Activated T-helper 2 cell treated with anti-CD3 and anti-CD28 coated beads, Interferon-gamma antibody, Interleukin-2, Interleukin-4, amounts not matched to agents 10 μg/mL and 5 μg/mL and 100 μg/mL, durations not matched to agents 14 hours and 24 hours and 36 hours (primary cell): ENCODE measurements at places on chromosomes 4 and X. TPM values are rescaled to one million over a fixed set of nuclear protein-coding genes. Genes with fewer than 3 reads are reported as not detected.

DNA sequence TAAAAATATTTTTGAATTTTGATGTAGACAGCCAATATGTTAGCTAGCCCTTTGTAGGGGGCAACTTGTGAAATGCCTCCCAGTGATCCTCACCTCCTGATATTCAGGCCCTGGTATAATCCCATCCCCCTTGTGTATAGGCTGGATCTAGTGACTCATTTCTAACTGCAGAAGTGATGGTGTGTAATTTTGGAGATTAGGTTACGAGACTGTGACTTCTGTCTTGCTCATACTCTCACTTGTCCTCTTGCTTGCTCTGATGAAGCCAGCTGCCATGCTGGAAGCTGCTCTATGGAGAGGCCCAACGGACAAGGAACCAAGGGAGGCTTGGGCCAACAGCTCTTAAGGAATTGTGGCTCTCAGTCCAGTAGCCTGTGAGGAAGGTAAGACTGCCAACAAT lies 61.7 kb downstream of the GPR82 start:
- H3K36me3 ChIP-seq = peaks cover 13% of the 10 kb centered on the region
- no peak for DNase-seq
- no peaks in the 10 kb centered on the region for H3K4me1 ChIP-seq
- H3K27me3 ChIP-seq = no peaks in the 10 kb centered on the region
- H3K4me3 ChIP-seq = no peak overlapping the region
- no peak overlapping the region for H3K27ac ChIP-seq

DNA sequence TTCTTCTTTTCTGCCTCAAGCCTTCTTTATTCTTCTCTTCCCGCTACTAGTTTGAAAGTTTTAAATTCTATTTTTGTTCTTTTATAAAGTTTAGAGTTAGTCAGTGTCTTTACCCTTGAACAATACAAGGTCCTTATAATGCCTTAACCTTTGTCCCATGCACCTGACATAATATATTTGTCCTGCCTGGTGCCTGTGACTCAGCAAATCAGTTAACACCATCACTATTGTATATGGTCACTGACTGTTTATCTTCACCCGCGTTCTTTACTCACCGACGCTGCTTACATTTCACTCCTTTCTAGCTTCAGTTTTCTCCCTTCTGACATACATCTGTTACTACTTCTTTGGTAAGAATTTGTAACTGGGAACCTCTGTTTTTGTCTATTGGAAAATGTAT lies 5.7 kb downstream of the SMIM20 start:
- H3K4me1 ChIP-seq = peaks cover 14% of the 10 kb centered on the region
- H3K27me3 ChIP-seq = no peaks in the 10 kb centered on the region
- no peak overlapping the region for H3K27ac ChIP-seq
- H3K4me3 ChIP-seq = no peak overlapping the region
- H3K36me3 ChIP-seq = peaks cover 17% of the 10 kb centered on the region

GRCh38 chrX:71629467-71629866 lies 11.2 kb upstream of the CXCR3 start:
- DNase-seq = no peak
- H3K27me3 ChIP-seq = no peaks in the 10 kb centered on the region
- H3K36me3 ChIP-seq = no peaks in the 10 kb centered on the region
- H3K4me1 ChIP-seq = peaks cover 5% of the 10 kb centered on the region

The GIMD1 gene
- total RNA-seq = not detected in 2 replicates

The CD38 gene
- total RNA-seq = 75.3 and 87.1 TPM in 2 replicates

GRCh38 chrX:14899607-14900006 lies 26.4 kb downstream of the MOSPD2 start:
- H3K27ac ChIP-seq = peak overlapping the region; percentile 70
- H3K4me3 ChIP-seq = no peak overlapping the region
- DNase-seq = no peak
- peaks cover 4% of the 10 kb centered on the region for H3K4me1 ChIP-seq
- peaks cover 52% of the 10 kb centered on the region for H3K36me3 ChIP-seq

The CCDC158 gene
- total RNA-seq = not detected in 2 replicates

The GAGE12D gene
- not detected in 2 replicates for total RNA-seq

DNA sequence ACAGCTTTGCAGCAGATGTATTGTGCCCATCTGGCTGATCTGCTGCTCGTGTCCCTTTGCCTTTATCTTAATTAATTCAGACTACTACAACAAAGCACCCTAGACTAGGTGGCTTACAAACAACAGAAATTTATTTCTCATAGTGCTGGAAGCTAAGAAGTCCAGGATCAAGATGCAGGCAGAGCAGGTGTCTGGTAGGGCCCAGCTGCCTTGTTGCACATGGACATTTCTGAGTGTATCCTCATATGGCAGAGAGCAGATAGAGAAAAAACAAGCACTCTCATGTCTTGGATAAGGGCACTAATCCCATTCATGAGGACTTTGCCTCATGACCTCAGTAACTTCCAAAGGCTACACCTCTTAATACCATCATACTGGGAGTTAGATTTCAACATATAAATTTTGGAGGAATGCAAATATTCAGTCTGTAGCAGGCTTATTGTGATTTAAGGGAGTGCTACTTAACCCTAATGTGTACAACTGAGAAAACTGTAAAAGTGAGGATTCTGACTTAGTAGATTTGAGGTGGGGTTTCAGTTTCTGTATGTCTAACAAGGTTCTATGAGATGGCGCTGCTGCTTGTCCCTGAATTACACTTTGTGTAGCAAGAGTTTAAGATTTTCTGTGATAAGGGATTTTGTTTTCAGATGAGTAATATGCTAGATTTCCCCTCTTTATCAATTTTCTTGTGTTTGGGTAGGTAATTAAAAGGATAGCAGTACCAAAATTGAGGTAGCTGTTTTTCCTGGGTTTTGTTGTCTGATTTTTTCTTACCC lies 473.2 kb upstream of the TECRL start:
- no peak overlapping the region for H3K4me3 ChIP-seq
- peaks cover 2% of the 10 kb centered on the region for H3K36me3 ChIP-seq
- peaks cover 2% of the 10 kb centered on the region for H3K27me3 ChIP-seq
- H3K4me1 ChIP-seq = peaks cover 24% of the 10 kb centered on the region
- DNase-seq = no peak

DNA sequence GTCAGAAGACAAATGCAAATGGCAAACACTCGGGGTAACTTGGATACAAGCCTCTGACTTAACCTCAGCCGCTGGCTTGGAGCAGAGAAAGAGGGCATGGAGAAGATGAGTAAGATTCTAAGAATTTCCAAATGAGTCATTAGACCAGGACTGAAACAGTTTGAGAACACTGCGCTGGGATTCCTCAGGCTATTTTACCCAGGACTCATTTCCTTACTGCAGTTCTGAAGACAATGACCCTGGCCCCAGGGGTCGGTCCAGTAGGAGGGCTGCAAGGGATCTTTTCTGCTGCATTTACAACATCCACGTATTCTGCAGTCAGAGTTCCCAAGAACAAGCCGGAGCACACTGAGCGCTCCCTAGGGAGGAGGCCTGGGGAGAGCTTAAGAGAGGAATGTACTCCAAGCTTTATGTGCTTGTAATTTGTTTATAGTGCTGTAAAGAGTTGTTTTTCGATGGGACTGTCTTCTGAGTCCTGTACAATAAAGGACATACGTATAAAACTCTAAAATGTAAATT lies 27.3 kb upstream of the SORBS2 start:
- H3K4me1 ChIP-seq = no peaks in the 10 kb centered on the region
- no peaks in the 10 kb centered on the region for H3K36me3 ChIP-seq
- H3K27me3 ChIP-seq = no peaks in the 10 kb centered on the region
- no peak overlapping the region for H3K4me3 ChIP-seq

GRCh38 chr4:174332741-174333493 lies 49.2 kb downstream of the CEP44 start:
- no peaks in the 10 kb centered on the region for H3K36me3 ChIP-seq
- DNase-seq = no peak
- no peak overlapping the region for H3K4me3 ChIP-seq
- no peaks in the 10 kb centered on the region for H3K4me1 ChIP-seq
- no peak overlapping the region for H3K27ac ChIP-seq
- H3K27me3 ChIP-seq = no peaks in the 10 kb centered on the region

- H3K4me1 ChIP-seq = peaks cover 1% of the 10 kb centered on the region
- no peak overlapping the region for H3K4me3 ChIP-seq
- H3K27ac ChIP-seq = no peak overlapping the region
- H3K27me3 ChIP-seq = peaks cover 11% of the 10 kb centered on the region
These were observed 153.8 kb upstream of the RAPGEF2 start for GRCh38 chr4:158949099-158949498.

The GABRB1 gene
- total RNA-seq = not detected in 2 replicates

DNA sequence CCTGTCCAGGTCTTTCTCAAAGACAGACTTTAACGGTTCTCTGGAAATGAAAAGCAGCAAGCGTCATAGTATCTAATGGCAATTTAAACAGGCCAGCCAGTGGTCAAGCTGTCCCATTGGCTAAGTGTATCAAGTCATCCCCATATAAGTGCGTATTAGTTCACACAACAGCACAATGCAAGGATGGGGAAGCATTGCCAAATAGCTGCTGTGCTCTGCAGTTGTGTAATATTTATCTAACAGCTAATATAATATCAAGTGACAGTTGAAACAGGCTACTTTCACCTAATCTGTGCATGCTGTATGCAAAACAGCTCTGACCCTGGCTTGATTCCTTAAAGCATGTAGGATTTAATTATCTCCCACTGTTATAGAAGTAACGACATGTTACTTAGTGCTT lies 134.8 kb upstream of the PPARGC1A start:
- DNase-seq = no peak
- no peak overlapping the region for H3K4me3 ChIP-seq
- no peak overlapping the region for H3K27ac ChIP-seq
- H3K27me3 ChIP-seq = no peaks in the 10 kb centered on the region
- H3K4me1 ChIP-seq = no peaks in the 10 kb centered on the region

The SHROOM2 gene
- total RNA-seq = not detected in 2 replicates

- no peak overlapping the region for H3K27ac ChIP-seq
- H3K27me3 ChIP-seq = no peaks in the 10 kb centered on the region
- H3K36me3 ChIP-seq = peaks cover 18% of the 10 kb centered on the region
These were observed 11.5 kb downstream of the SLAIN2 start for GRCh38 chr4:48352793-48353192.

- peaks cover 6% of the 10 kb centered on the region for H3K36me3 ChIP-seq
- peak overlapping the region; percentile 76 for H3K4me3 ChIP-seq
- peak overlapping the region; percentile 84 for H3K27ac ChIP-seq
These were observed 3.9 kb downstream of the MAMLD1 start for GRCh38 chrX:150366951-150367545.

GRCh38 chr4:92789741-92790140 lies 486.0 kb downstream of the GRID2 start:
- no peak overlapping the region for H3K27ac ChIP-seq
- H3K4me3 ChIP-seq = no peak overlapping the region
- no peaks in the 10 kb centered on the region for H3K27me3 ChIP-seq
- H3K4me1 ChIP-seq = no peaks in the 10 kb centered on the region

DNA sequence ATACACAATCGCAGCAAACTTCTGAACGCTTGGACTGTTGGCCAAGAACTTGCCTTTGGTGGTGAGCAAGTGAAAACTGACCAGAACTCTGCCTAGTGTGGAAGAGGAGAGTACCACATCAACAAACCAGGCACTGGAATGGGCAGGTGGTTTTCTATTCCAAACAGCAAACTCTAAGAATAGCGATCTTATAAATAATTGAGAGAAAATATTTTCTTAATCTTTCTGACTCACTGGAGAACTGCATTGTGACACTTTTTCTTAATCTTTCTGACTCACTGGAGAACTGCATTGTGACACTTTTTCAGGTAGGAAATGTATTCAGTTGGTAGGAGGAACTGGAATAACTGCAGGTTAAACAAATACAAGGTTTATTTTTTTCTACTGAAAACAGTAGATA lies 57.0 kb upstream of the SORBS2 start:
- no peak overlapping the region for H3K27ac ChIP-seq
- no peaks in the 10 kb centered on the region for H3K4me1 ChIP-seq
- no peak for DNase-seq
- H3K27me3 ChIP-seq = no peaks in the 10 kb centered on the region
- H3K36me3 ChIP-seq = no peaks in the 10 kb centered on the region

DNA sequence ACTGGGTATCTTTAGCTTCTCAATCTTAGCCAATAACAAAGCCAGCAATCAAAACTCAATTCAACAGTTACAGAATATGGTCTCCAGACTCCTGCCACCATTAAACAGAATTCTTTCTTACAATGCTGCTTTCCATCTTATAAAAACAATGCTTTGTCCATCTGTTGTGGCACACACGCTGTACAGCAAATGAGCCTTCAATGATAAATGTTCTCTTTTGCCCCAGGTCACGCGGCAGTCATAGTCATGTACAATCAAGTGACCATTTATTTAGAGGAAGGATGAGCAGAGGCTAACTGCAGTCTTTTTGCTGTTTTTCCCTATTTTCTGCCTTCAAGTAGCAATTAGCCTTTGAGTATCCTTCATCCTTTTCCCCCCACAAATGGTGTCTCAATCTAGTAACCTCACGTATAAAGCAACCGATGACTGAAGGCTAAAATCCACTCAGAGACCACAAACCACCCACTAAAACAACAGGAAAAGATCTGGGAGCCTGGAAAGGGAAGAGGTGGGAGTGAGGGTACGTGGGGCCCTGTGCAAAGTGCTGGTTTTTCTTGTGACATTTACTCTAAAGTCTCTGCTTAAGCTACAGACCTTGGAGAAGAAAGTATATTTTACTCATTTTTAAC lies 24.4 kb downstream of the TRIM2 start:
- peaks cover 8% of the 10 kb centered on the region for H3K4me1 ChIP-seq
- no peak for DNase-seq
- H3K4me3 ChIP-seq = no peak overlapping the region
- H3K36me3 ChIP-seq = no peaks in the 10 kb centered on the region

DNA sequence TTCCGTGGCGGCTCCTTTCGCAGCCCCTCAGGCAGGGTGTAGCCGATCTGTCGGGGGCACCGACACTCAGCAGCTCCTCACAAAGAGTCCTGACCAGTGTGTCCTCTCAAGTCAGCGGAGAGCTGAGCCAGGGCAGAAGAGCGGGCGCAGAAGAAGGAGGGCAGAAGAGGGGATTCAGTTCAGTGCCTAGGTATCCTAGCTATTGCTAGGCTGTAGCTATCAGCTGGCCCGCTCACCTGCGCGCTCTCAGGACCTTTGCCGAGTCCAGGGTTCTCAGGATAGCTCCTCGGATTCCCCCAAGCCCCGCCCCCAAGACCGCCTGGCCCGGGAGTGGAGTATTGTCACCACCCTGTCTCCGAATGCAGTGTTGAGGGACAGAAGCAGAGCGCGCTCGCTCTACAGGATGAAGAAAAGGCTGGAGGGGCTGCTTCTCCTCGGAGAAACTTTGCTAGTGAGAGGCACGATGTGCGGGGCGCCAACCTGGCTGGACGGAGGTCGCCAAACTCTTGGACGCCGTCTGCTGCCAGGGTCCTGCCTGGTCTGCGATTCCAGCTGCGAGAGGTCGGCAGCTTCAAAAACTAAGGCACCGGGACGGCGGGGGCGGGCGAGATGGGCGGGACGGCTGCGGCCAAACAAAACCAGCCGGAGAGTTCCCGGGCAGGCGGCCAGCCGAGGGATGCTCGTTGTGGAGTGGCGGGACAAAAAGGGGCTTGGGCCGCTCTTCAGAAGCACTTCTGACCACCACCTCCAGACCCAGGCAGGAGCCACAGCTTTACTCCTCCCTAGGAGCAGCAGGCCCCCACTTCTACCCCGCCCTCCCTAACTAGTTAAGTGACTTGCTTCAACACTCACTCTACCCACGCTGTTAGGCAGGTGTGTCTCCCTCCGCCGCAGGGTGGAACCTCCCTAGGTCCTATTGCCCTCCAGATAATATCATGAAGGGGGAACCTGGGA lies at the start of gene XKRX:
TSS of gene XKRX (minus strand) at position 258 of the 954 bp plus-strand sequence. CDS start 613 bp downstream, outside the sequence.
- H3K27ac ChIP-seq = no peak within 1 kb of the TSS
- peak within 1 kb of the TSS; percentile 79 for H3K4me3 ChIP-seq
- H3K36me3 ChIP-seq = peaks cover 5% of the 10 kb centered on the region
- peaks cover 18% of the 10 kb centered on the region for H3K4me1 ChIP-seq

The GYG2 gene
- not detected in 2 replicates for total RNA-seq

- peaks cover 4% of the 10 kb centered on the region for H3K27me3 ChIP-seq
- no peak overlapping the region for H3K4me3 ChIP-seq
- no peaks in the 10 kb centered on the region for H3K36me3 ChIP-seq
- no peak overlapping the region for H3K27ac ChIP-seq
- peaks cover 3% of the 10 kb centered on the region for H3K4me1 ChIP-seq
These were observed 270.7 kb downstream of the FBXW7 start for GRCh38 chr4:152265149-152265621.

The MAGEB2 gene
- total RNA-seq = not detected in 2 replicates

The H2BW2 gene
- total RNA-seq = not detected in 2 replicates
